ENCODE measurements at places on chromosomes 6 and 20. TPM values are rescaled to one million over a fixed set of nuclear protein-coding genes. Genes with fewer than 3 reads are reported as not detected.

Gene REM1
- not detected for polyA plus RNA-seq

Gene BPIFB2
- not detected for polyA plus RNA-seq

Gene PRR18
- not detected for polyA plus RNA-seq

Gene GZF1
- polyA plus RNA-seq: 11.7 TPM

Gene COL20A1
- not detected for polyA plus RNA-seq

Gene LHFPL5
- polyA plus RNA-seq: not detected

Gene ANGPT4
- polyA plus RNA-seq: not detected

Gene TREML2
- polyA plus RNA-seq: 0.03 TPM

Gene SLC44A4
- 0.06 TPM for polyA plus RNA-seq

Gene C6orf163
- polyA plus RNA-seq: 0.19 TPM

Gene SLC22A2
- not detected for polyA plus RNA-seq

Gene CALHM5
- polyA plus RNA-seq: 0.94 TPM

Gene ZNF334
- polyA plus RNA-seq: 1.1 TPM

Gene CABLES2
- polyA plus RNA-seq: 2.2 TPM

Gene LGSN
- polyA plus RNA-seq: not detected

Gene TOMM6
- polyA plus RNA-seq: 449 TPM

Gene CRYBG1
- polyA plus RNA-seq: 36.9 TPM

Gene BCAS4
- polyA plus RNA-seq: 19.0 TPM

Gene TRIM26
- 34.3 TPM for polyA plus RNA-seq

Gene RAB44
- 0.03 TPM for polyA plus RNA-seq

Gene SLC22A1
- 0.76 TPM for polyA plus RNA-seq

Gene C20orf144
- polyA plus RNA-seq: not detected

Gene EFCAB8
- polyA plus RNA-seq: 0.03 TPM

Gene FAM209B
- 0.38 TPM for polyA plus RNA-seq

Gene RBPJL
- polyA plus RNA-seq: not detected

Gene FRMD1
- not detected for polyA plus RNA-seq

Gene EBF4
- not detected for polyA plus RNA-seq

Gene MLN
- not detected for polyA plus RNA-seq

Gene TRIM15
- not detected for polyA plus RNA-seq

Gene KIF25
- polyA plus RNA-seq: not detected

Gene GLO1
- polyA plus RNA-seq: 301 TPM

Gene OVOL2
- polyA plus RNA-seq: 3.1 TPM

Gene NHSL1
- 28.1 TPM for polyA plus RNA-seq

Gene ADGRG6
- polyA plus RNA-seq: 9.4 TPM

Gene SPAG4
- 0.93 TPM for polyA plus RNA-seq

Gene LY6G6F
- not detected for polyA plus RNA-seq

Gene PBOV1
- polyA plus RNA-seq: not detected

Gene CTCFL
- polyA plus RNA-seq: not detected

Gene EYA2
- not detected for polyA plus RNA-seq

Gene RAMACL
- polyA plus RNA-seq: 7.7 TPM

Gene CGA
- polyA plus RNA-seq: not detected

Gene MYH7B
- polyA plus RNA-seq: 0.01 TPM

Gene HCRTR2
- not detected for polyA plus RNA-seq

Gene TRDN
- polyA plus RNA-seq: not detected

Gene TPD52L1
- 135 TPM for polyA plus RNA-seq

Gene ULBP3
- polyA plus RNA-seq: 16.6 TPM

Gene CDSN
- 4.0 TPM for polyA plus RNA-seq

Gene F13A1
- not detected for polyA plus RNA-seq

Gene PRKN
- 0.19 TPM for polyA plus RNA-seq

Measured in keratinocyte (primary cell).